Stimulated activated CD8-positive, alpha-beta memory T cell treated with anti-CD3 and anti-CD28 coated beads, Interleukin-7, amount 100 ng/mL, for 4 hours (primary cell): ENCODE measurements at places on chromosomes 13 and 19.

DNA sequence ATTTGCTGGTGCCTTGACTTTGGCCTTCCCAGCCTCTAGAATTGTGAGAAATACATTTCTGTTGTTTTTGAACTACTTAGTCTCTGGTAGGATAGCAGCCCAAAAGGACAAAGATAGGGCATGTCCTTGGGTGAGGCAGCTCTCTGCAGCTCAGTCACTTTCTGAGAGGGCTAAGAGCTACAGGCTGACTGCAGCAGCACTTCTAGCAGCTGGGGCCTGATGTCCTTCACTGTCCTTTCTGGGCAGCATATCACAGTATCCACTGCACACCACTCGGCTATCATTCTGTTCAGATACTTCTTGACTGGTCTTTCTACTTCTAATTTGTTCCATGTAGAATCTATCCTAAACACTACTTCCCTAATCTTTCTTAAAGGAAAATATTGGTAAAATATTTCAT, 68.5 kb upstream of the CLDN10 start:
- no peak for DNase-seq

- DNase-seq = no peak
Observed at GRCh38 chr19:41265395-41266153, 1.4 kb downstream of the HNRNPUL1 start.

GRCh38 chr19:30620354-30620753, 248.2 kb downstream of the ZNF536 start:
- no peak for DNase-seq

- no peak for DNase-seq
Observed at GRCh38 chr13:48602296-48603016, 51.3 kb upstream of the CYSLTR2 start.
